Stimulated activated naive CD8-positive, alpha-beta T cell treated with anti-CD3 and anti-CD28 coated beads, Interleukin-15, amount 100 ng/mL, for 72 hours (primary cell): ENCODE measurements at places on chromosomes 7 and 10.
A peak's percentile ranks its signal among the peaks of the same experiment; 100 is the strongest.

DNA sequence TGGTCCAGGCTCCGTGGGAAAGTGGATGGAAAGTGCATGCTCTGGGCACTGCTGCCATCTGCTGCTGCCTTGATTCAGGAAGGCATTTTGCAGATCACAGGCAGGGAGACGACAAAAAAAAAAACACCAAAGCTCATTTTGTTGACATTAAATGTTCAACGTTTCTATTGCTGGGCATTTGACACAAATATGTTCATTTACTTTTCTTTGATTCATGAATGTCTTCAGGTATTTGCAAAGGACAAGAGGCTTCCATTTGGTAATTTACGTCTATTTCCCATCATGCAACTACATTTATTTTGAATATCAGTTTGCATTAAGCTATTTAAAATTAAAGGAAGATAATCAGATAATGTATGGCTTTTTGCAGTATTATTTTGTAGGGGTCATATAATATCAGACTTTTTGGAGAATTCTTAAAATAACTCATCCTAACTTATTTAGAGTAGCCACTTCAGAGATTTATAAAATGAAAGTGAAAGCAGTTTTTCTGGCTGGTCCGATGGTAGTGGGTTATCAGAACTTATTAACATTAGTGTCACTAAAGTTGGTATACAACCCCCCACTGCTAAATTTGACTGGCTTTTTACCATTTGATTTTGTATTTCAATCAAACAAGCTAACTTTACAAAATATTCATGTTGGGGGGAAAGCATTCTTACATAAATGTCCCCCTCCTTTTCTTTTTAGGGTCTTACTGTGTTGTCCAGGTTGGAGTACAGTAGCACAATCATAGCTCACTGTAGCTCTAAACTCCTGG is 65.3 kb downstream of the PDIA4 start:
- peak; percentile 65 for DNase-seq

GRCh38 chr7:129616530-129616929 is 5.0 kb downstream of the NRF1 start:
- DNase-seq = no peak

- DNase-seq = no peak
Measured at GRCh38 chr7:4724648-4725013, 42.5 kb downstream of the FOXK1 start.

- no peak for DNase-seq
Measured at GRCh38 chr10:51653025-51653424, 46.4 kb downstream of the CSTF2T start.

DNA sequence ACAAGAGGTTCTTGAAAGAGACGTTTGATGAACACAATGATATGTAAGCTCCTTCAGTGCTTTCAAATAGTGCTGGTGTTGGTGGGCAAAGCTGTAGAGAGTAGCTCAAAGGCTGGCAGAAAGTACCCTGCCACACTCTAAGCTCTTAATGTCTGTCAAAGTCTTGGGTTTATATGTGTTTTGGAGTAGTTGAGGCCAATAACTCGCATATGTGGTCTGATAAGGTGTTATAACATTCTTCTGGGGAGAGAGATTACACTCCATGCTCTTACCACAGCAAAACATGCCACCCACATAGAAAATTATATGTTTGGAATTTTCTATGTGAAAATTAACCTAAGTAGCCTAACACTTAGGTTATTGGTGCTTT is 30.8 kb upstream of the NME8 start:
- no peak for DNase-seq

DNA sequence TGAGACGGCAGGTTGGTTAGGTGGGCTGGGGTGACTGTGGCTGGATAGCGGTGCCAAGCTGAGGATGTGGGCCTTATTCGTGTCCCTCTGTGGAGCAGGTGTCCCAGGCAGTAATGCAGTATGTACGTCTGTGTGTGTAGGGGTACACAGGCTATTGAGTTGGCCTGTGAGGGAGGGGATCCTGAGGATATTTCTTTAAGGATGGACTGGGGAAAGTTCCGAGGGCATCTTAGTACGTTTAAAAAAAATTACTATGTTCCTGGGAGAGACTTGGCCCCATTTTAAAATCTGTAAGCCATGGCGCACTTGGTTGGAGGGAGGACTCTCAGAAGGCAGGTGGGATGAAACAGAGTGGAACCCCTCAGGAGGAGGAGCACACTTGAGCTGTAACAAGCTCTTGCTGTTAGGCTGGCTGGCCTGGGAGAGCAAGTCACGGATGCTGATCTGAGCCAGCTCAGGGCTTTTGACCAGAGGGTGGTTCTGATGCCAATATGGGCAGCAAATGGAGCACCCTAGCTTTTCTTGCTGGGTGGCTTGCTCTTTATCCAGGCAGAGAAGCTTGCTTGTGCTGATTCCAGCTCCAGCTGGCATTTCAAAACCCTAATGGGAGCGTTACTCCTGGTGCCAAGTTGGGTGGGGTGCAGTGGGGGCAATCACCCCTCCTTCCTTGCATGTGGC is 765 bp downstream of the WBP1L start:
- no peak for DNase-seq

DNA sequence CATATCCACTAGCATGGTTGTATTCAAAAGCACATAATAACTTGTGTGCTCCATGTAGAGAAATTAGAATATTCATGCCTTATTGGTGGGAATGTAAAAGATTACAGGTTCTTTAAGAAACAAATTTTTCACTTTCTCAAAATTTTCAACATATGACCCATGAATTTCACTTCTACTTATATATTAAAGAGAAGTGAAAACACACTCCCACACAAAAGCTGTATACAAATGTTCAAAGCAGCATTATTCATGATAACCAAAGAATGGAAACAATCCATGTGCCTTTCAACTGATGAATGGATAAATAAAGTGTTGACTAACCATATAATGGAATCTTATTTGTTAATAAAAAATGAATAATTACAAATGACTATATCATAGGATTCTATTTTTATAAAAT is 694.5 kb upstream of the PCDH15 start:
- DNase-seq = no peak

GRCh38 chr10:126179637-126180036 is 208.6 kb downstream of the ADAM12 start:
- no peak for DNase-seq

DNA sequence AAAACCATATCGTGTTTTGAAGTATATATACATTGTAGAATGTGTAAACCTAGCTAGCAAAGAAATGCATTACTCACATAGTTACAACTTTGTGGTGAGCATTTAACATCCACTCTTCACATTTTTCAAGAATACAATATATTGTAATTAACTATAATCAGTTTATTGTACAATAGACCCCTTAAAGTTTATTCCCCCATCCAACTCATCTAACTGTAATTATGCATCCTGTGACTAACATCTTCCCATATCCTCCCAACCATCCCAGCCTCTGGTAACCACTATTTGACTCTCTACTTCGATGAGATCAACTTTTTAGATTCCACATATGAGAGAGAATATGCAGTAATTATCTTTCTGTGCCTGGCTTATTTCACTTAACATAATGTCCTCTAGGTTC is 526.4 kb downstream of the KIF20B start:
- DNase-seq = no peak

GRCh38 chr10:317271-317769 is 182.1 kb downstream of the ZMYND11 start:
- DNase-seq = peak; percentile 22

DNA sequence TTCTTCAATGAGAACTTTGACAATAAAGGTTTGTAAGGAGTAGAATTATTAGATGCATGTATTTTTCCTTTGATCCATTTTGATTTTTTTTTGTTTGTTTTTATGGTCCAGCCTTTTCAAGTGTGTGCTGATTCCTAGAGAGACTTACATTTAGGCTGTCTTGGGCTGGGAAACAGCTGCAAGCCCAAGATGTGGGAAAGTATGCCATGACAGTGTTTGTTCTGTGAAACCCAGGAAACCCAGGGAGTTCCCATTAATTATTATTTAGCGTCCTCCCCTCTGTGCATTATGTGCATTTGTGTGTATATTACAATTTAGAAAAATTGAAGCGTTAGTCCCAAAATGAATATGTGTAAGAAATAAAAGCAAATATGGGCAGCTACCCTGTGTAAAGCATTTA is 216.7 kb downstream of the ABCA13 start:
- no peak for DNase-seq

DNA sequence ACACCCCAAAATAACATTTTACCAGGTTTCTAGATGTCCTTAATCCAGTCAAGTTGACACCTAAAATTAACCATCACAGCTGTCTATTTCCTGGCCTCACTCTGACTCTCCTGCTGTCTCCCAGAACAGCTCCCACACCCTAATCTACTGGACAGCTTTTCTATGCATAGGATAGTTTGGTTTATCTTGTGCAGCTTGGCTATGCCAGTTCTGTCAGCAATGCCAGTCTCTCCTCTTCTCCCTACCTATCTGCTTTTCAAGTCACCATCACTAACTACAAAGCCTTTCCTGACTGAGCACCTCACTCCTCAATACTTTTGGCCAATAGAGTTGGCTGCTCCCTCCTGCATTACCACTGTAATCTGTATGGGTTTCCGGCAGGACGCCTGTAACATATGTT is 5.0 kb downstream of the NCOA4 start:
- DNase-seq = no peak

DNA sequence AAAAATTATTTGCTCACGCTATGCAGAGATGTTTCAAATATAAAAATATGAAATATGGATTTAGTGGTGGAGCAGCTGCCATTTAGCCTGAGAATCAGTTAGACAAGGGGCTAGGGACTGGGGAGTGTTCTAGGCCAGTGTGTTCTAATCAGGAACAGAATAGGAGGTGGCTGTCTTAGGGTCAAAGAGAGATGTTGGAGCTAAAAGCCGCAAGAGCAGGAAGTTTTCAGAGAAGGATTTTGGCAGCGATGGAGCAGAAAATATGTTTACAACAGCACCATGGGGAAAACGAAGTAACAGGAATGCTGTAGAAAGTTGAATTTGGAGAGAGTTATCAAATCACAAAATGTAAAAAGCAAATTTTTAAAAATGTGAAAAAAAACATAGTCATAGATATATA is 314.0 kb upstream of the SEMA3A start:
- DNase-seq = no peak

GRCh38 chr7:30168835-30169573 is 34.2 kb downstream of the MTURN start:
- DNase-seq = no peak

- no peak for DNase-seq
Measured at GRCh38 chr10:25815999-25816768, 117.8 kb upstream of the MYO3A start.
